Activated T-helper 1 cell treated with Interleukin-2 at 50 U/mL for 16 hours (primary cell): ENCODE measurements at places on chromosomes 11 and 22.

DNA sequence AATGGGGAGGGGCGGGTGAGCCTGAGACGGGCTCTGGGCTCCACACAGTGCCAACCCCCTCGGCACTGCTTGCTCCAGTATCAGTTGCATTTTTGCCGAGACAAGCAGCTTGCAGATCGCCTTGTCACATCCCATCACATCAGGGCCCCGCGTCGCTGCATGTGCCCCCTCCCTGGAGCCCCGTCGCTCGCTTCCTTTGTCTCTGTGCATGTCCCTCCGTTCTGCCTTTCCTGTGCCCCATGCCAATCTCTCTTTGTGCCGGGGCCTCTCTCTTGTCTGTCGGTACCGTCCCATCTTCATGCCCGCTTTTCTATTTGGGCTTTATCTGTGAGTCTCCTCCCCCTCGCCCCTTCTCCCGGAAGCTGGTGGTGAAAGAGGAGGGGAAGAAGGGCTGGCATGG, 202.2 kb downstream of the CEP164 start:
- no peak for DNase-seq

DNA sequence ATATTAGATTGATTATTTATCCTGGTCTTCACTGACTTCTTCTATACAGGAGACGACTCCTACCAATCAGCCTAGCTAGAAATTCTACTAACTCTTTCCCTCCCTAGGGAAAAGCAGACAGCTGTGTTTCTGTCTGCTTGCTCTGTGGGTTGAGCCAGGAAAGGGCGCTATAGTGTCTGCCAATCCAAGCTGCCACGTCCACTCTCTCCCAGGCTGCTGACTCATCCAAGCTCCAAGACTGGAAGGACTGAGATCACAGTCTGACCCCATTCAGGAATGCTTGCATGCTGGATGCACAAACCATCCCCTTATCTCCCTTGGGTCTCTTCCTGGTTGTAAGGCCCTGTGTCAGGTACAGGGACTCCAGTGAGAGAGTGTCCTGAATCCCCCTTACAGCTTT, 955.6 kb downstream of the OPCML start:
- DNase-seq: no peak

DNA sequence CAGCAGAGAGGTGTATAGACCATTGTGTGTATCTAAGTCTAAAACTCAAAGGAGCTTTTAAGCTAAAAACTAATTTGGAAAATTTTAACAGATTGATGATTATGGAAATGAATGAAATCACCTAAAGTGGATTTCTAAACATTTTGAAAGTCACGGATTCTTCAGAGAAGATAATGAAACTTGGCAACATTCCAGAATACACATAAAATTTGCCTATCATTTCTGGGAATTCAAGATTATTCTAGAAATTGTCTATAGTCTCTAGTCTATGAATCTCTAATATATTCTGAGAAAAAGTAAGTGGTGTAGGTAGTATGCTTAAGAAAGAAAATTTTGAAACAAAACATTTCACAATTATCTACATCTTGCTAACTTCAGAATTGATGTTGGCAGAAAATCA, 1117.9 kb upstream of the CNTN5 start:
- DNase-seq: no peak

GRCh38 chr11:118142081-118142480, 10.5 kb downstream of the SCN4B start:
- DNase-seq: no peak
